Activated T-cell treated with anti-CD3 and anti-CD28 coated beads for 48 hours (primary cell): ENCODE measurements at places on chromosomes 13 and 19.
A peak's percentile ranks its signal among the peaks of the same experiment; 100 is the strongest.

- DNase-seq = no peak
Observed at GRCh38 chr19:16949496-16950023, 60.8 kb downstream of the F2RL3 start.

DNA sequence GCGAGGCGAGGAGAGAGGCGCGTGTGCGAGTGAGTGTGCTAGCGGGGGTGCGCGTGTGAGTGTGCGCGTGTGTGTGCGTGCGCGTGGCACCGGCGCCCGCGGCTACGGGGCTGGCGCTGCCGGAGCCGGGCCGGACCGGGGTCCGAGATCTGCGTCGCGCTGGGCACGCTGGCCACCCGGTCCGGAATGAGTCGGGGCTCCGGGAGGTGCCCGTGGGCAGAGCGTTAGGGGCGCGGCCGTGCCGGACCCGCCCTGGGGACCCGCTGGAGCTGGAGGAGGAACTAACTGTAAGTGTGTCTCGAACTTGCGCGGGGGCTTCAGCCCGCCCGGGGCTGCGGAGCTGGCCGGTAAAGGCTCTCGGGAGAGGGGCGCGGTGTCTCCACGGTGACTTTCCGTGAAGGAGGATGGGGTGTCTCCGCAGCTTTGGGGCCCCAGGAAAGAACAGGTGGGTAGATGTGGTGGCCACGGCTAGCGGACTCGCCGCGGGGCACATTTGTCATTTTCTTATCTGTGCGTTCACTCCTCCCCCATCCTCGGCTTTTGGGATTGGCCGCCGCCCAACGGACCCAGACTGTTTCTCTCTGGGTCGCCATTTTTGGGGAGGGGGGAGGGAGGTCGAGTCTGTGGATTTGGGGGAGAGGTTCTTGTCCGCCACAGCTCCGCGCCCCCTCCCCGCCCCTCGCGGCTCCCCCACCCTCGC, 10.1 kb upstream of the SOX1 start:
- DNase-seq = no peak

DNA sequence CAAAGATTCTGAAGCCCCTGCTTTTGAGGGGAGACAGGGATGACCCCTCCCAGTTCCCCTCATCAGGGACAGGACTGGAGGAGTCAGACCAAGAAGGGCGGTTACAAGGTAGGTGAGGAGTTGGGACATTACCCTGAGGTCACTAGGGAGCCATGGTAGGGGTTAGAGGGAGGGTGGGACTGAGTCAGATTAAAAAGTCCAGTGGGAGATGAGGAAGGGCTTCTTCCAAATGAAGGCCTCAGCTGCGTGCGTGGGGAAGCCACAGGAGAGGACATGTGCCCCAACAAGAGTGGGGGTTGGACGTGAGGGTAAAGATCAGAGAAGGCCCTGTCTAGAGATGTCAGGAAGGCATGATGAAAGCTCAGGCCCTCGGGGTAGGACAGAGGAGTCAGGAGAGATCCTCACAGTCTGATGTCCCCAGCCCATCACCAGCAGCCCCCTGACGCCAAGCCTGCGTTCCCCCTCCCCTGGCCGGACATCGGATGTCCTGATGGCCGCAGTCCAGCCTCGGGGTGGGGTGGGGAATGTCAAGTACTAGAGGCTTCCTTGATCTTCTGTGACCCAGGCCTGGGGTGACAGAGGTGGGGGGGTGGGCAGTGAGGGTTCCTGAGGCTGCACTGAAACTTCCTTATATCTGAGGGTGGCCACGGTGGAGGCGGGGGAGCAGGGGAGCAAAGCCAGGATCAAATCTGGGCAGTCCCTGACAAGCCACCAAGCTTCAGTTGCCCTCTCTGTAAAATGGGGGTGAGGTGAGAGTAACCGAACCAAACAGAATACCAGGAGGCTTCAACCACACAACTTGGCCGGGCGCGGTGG, 6.5 kb upstream of the MFSD12 start:
- DNase-seq = no peak

- DNase-seq = peak; percentile 8
Observed at GRCh38 chr13:39306639-39307589, 268.7 kb downstream of the NHLRC3 start.

DNA sequence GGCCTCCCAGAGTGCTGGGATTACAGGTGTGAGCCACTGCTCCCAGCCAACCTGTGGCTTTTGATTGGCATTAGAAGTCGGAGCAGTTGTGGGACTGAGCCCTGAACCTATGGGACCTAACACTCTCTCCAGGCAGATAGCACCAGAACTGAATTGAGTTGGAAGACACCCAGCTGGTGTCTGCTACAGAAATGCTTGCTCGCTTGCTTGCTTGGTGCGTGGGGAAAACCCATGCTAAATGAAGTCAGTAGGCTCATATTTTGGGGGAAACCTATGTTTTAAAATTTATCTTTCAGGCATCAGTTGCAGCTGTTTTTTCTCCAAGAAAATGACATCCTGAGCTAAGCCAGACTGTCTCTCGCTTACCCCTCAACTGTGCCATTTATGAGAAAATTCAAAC, 158.5 kb upstream of the RFC3 start:
- no peak for DNase-seq

DNA sequence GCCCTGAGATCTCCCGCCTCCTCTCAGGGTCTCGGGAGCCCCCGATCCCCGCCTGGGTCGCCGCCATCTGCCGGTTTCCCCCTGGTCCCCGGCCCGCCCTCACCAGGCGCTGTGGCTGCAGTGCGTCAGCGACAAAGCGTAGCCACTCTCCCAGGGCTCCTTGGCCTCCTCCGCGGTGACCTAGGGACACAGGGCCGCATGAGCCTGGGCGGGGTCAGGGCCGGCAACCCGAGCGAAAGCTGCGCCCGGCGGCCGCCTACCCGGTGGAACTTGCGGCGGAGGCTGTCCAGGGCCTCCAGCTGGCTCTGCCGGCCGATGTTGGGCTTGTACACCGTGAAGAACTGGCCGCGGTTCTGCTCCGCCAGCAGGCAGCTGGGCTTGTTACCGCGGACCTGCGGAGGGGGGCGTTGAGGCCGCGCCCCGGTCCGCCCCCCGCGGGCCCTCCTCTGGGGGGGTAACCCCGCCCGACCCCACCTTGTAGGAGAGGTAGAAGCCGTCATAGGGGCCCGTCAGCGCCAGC, 5.3 kb downstream of the GPX4 start:
- DNase-seq = no peak

- DNase-seq = no peak
Observed at GRCh38 chr19:51699170-51699569, 6.0 kb downstream of the SPACA6 start.
